ENCODE measurements at places on chromosomes 16 and 17. TPM values are rescaled to one million over a fixed set of nuclear protein-coding genes. Genes with fewer than 3 reads are reported as not detected.

Gene MPP2
- 1.3 TPM for total RNA-seq

Gene TBC1D3H
- total RNA-seq, result not detected

Gene SLC7A6OS
- total RNA-seq, result 12.5 TPM

Gene SLC47A1
- 23.5 TPM for total RNA-seq

Gene TEKT5
- not detected for total RNA-seq

Gene MT1G
- not detected for total RNA-seq

Gene CACNG5
- total RNA-seq, result not detected

Gene NTN3
- not detected for total RNA-seq

Gene PNMT
- 0.20 TPM for total RNA-seq

Gene CDH1
- total RNA-seq, result 4.2 TPM

Gene NEUROD2
- not detected for total RNA-seq

Gene HBM
- total RNA-seq, result not detected

Gene PYDC1
- total RNA-seq, result not detected

Gene NPTX1
- total RNA-seq, result 124 TPM

Gene CIBAR2
- not detected for total RNA-seq

Gene METTL16
- total RNA-seq, result 35.9 TPM

Gene P2RX5
- 27.4 TPM for total RNA-seq

Gene ZNF785
- not detected for total RNA-seq

Gene GRAP
- total RNA-seq, result 0.20 TPM

Gene LRRC3C
- total RNA-seq, result not detected

Gene HP
- total RNA-seq, result not detected

Gene FBXW10
- total RNA-seq, result 1.1 TPM

Gene KRTAP3-2
- total RNA-seq, result not detected

Gene ZNF18
- 4.2 TPM for total RNA-seq

Gene CHST6
- total RNA-seq, result 0.34 TPM

Gene ADGRG1
- 191 TPM for total RNA-seq

Gene INCA1
- total RNA-seq, result 1.1 TPM

Gene ADAP2
- 3.2 TPM for total RNA-seq

Gene HEATR9
- total RNA-seq, result not detected

Gene HIGD1B
- not detected for total RNA-seq

Gene ASPA
- not detected for total RNA-seq

Gene ANKFN1
- total RNA-seq, result not detected

Gene KRT40
- not detected for total RNA-seq
